A549 (cell line): ENCODE measurements at places on chromosomes 16 and 17. TPM values are rescaled to one million over a fixed set of nuclear protein-coding genes. Genes with fewer than 3 reads are reported as not detected.

- no peak for DNase-seq
Observed at GRCh38 chr17:27741361-27741861, 58.9 kb downstream of the NOS2 start.

GRCh38 chr16:47866423-47866822 is 289.4 kb downstream of the ABCC12 start:
- no peak for DNase-seq

GRCh38 chr16:21638573-21638975 is 13.8 kb downstream of the IGSF6 start:
- DNase-seq = no peak

- peak; percentile 28 for DNase-seq
Observed at GRCh38 chr16:47713225-47713595, 252.1 kb downstream of the PHKB start.

- no peak for DNase-seq
Observed at GRCh38 chr16:52446080-52446479, 100.9 kb downstream of the TOX3 start.

- no peak for DNase-seq
Observed at GRCh38 chr16:89723279-89724250, 2.2 kb downstream of the ZNF276 start.

- peak; percentile 90 for DNase-seq
Observed at GRCh38 chr17:48816774-48817590, at the start of gene TTLL6. Gene TTLL6 (minus strand): TSS chr17:48817229. CDS start chr17:48817072, 157 bp downstream.

- no peak for DNase-seq
Observed at GRCh38 chr16:70689970-70690891, 4.4 kb upstream of the MTSS2 start.

Gene DLX4
- polyA plus RNA-seq = 2.8 to 4.1 TPM (median 3.8 TPM) in 3 replicates

Gene PIRT
- not detected in 3 replicates for polyA plus RNA-seq
